ENCODE measurements at places on chromosomes 1 and 21. TPM values are rescaled to one million over a fixed set of nuclear protein-coding genes. Genes with fewer than 3 reads are reported as not detected.

The FCMR gene
- 0.41 TPM for total RNA-seq

The TRAF3IP3 gene
- total RNA-seq, result 0.67 TPM

The PPP1R15B gene
- 51.1 TPM for total RNA-seq

The MIXL1 gene
- total RNA-seq, result 0.69 TPM

The TMEM51 gene
- 25.8 TPM for total RNA-seq

DNA sequence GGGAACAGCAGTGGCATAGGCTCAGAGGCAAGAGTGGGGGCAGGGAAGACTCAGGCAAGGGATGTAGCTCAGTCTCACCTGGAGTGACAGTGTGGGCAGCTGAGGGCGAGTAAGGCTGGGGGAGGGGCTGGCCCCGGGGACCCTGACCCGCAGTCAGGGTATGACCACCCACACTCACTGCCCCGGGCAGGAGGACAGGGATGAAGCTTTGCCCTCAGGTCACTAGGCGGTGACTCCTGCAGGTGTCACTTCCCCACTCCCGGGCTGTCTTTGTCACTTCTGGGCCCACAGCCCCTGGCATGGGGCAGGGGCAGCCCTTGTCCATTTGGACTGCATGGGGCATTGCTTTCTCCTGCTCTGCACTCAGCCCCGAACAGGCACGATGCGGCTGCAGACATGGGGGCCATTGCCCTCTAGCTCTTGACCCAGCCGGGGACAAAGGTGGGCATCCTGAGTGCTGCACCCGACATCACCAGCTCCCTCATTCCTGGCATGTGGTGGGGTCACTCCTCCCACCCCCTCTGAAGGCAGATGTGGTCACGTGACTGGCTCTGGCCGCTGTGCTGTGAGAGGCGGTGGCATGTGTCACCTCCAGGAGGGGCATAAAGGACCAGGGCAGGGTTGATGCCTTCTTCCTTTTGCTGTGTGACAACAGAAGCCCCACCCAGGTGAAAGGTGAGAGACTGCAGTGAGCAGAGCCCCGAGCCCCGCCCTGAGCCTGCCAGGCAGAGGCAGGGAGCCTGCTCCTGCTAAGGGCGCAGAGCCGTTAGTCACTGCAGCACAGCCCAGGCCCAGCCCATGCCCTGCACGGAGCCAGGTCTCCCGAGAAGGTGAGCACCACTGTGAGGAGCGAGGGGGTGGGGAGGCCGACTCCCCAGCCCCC is 66.0 kb downstream of the MATN1 start:
- DNase-seq, result no peak
- no peak overlapping the region for H3K27ac ChIP-seq
- H3K4me1 ChIP-seq, result no peaks in the 10 kb centered on the region
- no peaks in the 10 kb centered on the region for H3K27me3 ChIP-seq

GRCh38 chr1:114607223-114607622 is 25.8 kb upstream of the BCAS2 start:
- H3K36me3 ChIP-seq, result no peaks in the 10 kb centered on the region
- H3K4me3 ChIP-seq, result no peak overlapping the region
- no peak for DNase-seq
- no peaks in the 10 kb centered on the region for H3K4me1 ChIP-seq
- no peak overlapping the region for H3K27ac ChIP-seq

- peaks cover 15% of the 10 kb centered on the region for H3K4me1 ChIP-seq
- no peak overlapping the region for H3K4me3 ChIP-seq
- H3K27ac ChIP-seq, result no peak overlapping the region
- DNase-seq, result no peak
These were observed 9.5 kb downstream of the STX6 start for GRCh38 chr1:181013144-181013543.

DNA sequence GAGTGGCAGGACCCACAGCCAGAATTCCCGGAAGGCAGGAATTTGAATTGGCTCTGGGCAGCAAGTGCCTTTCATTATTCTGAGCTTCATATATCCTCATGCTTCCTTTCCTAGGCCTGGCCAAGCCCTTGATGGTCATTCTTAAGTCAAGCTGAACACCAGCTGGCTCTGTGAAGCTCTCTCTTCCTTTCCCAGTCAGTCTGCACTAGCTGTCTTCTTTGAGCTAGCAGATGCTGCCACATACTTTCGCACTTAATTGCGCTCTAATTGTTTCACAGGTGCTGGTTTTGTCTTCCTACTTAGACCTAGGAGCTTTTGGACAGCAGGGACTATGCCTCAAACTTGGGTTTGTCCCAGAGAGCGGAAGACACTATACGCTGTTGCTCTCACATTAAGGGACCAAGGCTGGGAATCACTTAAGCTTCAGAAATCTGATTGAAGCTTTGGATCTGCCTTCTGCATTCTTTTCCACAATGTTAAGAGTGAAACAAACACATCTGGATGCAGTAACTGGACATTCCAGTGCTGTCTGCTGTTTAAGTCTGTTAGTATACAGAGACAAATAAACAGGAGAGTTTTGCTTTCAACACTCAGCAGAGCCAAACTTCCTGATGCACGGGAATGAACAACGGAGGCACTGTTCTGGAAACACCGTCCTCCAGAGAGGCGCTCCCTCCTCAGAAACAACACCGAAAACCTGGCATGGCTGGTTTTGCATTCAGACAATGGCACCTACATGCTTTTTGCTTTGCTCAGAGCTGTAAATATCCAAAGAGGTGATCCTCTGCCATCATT is 2.2 kb downstream of the TLR5 start:
- peaks cover 5% of the 10 kb centered on the region for H3K4me1 ChIP-seq
- no peaks in the 10 kb centered on the region for H3K36me3 ChIP-seq
- no peak overlapping the region for H3K27ac ChIP-seq
- H3K4me3 ChIP-seq, result no peak overlapping the region
- no peak for DNase-seq

GRCh38 chr1:211543025-211543424 is 35.9 kb downstream of the SLC30A1 start:
- no peaks in the 10 kb centered on the region for H3K4me1 ChIP-seq
- no peak overlapping the region for H3K27ac ChIP-seq
- no peaks in the 10 kb centered on the region for H3K36me3 ChIP-seq
- H3K27me3 ChIP-seq, result no peaks in the 10 kb centered on the region

GRCh38 chr1:8663915-8664329 is 153.5 kb downstream of the RERE start:
- no peaks in the 10 kb centered on the region for H3K27me3 ChIP-seq
- H3K36me3 ChIP-seq, result no peaks in the 10 kb centered on the region
- no peak overlapping the region for H3K4me3 ChIP-seq
- peaks cover 81% of the 10 kb centered on the region for H3K4me1 ChIP-seq

DNA sequence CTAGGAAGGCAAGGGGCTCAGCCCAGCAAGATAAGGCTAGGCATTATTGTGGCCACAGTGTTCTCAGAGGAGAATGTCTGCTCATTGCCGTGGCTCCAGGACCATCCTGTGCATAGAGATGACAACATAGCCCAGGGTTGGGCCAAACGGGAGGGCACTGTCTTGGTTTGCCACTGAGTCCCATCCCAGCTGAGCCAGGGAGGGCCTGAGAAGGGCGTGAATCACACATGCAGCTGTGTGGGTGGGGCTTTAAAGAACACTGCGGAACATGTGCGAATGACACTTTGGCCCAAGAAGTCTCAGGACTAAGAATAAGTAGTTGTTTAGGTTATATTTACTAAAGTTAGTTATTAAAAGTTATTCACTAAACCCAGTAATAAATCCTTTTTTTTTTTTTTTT is 18.5 kb downstream of the CHAF1B start:
- no peak for DNase-seq
- no peaks in the 10 kb centered on the region for H3K27me3 ChIP-seq
- H3K4me1 ChIP-seq, result no peaks in the 10 kb centered on the region
- no peak overlapping the region for H3K27ac ChIP-seq
- no peaks in the 10 kb centered on the region for H3K36me3 ChIP-seq

- no peak for DNase-seq
- H3K4me1 ChIP-seq, result no peaks in the 10 kb centered on the region
- no peak overlapping the region for H3K27ac ChIP-seq
- peaks cover 10% of the 10 kb centered on the region for H3K27me3 ChIP-seq
These were observed 218.7 kb upstream of the FOXD3 start for GRCh38 chr1:63103682-63104081.

DNA sequence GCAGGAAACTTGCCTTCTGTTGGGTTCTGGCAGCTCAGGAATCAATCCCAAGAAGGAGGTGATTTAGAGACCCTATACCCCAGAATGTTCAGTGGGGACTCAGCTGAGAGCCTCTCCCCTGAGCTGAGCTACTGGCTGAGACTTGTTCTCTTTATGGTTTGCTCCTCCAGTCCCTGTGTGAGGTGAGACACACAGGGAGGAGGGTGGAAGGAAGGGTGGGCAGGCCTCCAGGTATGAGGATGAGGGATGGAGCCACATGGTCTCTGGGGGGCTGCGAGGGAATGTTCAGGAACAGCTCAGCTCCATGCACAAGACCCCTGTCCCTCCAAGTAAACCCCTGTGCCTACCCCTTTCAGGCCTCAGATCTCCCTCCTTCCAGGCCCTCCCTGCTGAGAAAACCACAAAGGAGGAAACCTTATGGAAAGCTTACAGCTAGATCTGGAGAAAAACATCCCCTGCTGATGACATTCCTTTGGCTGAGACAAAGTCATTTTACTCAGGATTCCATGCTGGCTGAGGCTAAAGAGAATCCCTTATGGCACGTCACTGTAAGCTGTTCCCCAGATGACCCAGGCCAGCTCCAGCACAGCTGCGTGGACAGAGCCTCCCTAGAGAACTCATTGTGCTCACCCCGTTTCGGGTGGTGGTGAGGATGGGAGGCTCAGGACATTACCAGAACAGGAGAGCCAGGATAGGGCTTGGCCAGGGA is 91.5 kb upstream of the IPO9 start:
- no peak for DNase-seq
- no peak overlapping the region for H3K27ac ChIP-seq
- H3K4me3 ChIP-seq, result no peak overlapping the region
- peaks cover 5% of the 10 kb centered on the region for H3K36me3 ChIP-seq
- H3K4me1 ChIP-seq, result 0 out of 2 replicates have a peak, but pooled peaks cover 19% of the 10 kb centered on the region

- H3K27ac ChIP-seq, result no peak overlapping the region
- H3K4me3 ChIP-seq, result no peak overlapping the region
- no peaks in the 10 kb centered on the region for H3K27me3 ChIP-seq
- H3K4me1 ChIP-seq, result no peaks in the 10 kb centered on the region
- no peaks in the 10 kb centered on the region for H3K36me3 ChIP-seq
- DNase-seq, result no peak
These were observed 48.5 kb upstream of the NRDC start for GRCh38 chr1:51927029-51927428.

GRCh38 chr1:27006683-27007082 is 6.0 kb downstream of the TENT5B start:
- H3K27me3 ChIP-seq, result no peaks in the 10 kb centered on the region
- no peak for DNase-seq
- H3K27ac ChIP-seq, result no peak overlapping the region
- H3K36me3 ChIP-seq, result no peaks in the 10 kb centered on the region
- peaks cover 73% of the 10 kb centered on the region for H3K4me1 ChIP-seq

DNA sequence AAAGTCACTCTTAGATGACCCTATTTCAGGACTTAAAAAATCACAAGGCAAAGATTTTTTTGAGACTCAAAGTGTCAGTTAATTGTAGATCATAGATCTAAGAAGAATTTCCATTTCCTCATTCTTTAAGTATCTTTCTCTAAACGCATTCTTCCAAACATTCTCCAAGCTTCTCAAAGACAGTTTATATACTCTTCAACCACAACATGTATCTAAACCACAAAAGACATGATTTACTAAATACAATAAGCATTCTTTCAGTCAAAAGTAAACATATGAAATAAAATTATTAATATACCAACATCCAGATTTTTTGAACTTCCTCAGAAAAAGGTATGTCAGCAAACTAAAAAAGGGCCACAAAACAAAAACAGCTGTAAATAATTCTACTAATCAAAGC is 24.4 kb downstream of the RC3H1 start:
- no peaks in the 10 kb centered on the region for H3K36me3 ChIP-seq

DNA sequence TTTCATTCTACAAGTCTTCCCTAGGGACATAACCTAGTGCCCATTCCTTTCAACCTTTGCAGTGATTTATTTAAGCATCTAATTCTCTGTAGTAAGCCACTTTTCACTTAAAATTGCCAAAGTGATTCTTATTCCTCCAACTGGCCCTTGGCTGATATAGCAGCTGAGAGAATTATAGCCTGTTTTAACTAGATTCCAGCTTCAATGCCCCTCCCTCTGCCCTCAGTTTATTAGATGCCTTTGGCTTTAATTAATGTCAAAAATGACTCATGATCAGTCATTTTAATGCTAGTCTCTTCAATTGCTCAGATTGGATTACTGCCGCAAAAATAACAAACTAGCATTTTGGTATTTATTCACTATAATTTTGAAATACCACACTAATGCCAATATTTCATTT is 145.4 kb upstream of the KCTD3 start:
- H3K36me3 ChIP-seq, result no peaks in the 10 kb centered on the region
- H3K27me3 ChIP-seq, result no peaks in the 10 kb centered on the region
- no peak for DNase-seq
- no peaks in the 10 kb centered on the region for H3K4me1 ChIP-seq
- no peak overlapping the region for H3K4me3 ChIP-seq

DNA sequence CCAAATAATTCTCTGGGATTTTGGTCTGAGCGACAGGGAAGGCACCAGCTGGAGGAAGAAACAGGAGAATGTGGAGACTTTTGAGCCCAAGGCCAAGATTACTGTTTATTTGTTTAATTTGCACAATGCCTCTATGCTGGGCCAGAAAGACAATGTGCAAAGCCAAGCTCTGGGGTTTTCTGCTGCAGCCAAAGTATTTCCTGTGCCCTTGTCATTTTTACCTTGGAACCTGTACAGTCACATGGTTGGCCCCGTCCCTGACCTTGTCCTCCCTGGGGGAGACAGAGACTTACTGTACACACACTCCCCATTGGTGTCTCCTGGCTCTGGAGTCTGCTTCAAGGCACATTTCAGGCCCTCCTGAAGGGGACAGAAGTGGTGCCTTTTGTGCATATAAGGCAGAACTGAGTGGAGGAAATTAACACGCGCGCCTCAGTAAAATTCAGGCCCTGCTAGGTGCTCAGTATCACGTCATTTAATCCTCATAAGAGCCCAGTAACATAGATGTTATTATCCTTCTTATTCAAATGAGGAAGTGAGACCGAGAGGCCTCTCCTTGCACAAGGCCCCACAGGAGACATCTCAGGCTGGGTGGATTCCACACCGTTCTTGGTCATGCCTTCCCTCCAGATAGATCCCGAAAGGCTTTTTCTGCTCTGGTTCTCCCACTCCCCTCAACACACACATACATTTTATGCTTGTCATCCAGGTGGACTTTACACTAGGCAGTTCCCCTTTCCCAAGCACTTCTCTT is 21.1 kb downstream of the C1orf115 start:
- no peak overlapping the region for H3K4me3 ChIP-seq
- H3K4me1 ChIP-seq, result no peaks in the 10 kb centered on the region
- no peaks in the 10 kb centered on the region for H3K27me3 ChIP-seq
- DNase-seq, result no peak
- no peak overlapping the region for H3K27ac ChIP-seq

GRCh38 chr21:35713914-35714313 is 346.4 kb downstream of the SETD4 start:
- H3K36me3 ChIP-seq, result no peaks in the 10 kb centered on the region
- H3K4me3 ChIP-seq, result no peak overlapping the region
- no peak overlapping the region for H3K27ac ChIP-seq
- no peaks in the 10 kb centered on the region for H3K4me1 ChIP-seq
- no peaks in the 10 kb centered on the region for H3K27me3 ChIP-seq
